ENCODE measurements at places on chromosomes 3 and 15.

- peak; percentile 80 for DNase-seq
These were observed 54.5 kb downstream of the CPN2 start for GRCh38 chr3:194296454-194297263.

DNA sequence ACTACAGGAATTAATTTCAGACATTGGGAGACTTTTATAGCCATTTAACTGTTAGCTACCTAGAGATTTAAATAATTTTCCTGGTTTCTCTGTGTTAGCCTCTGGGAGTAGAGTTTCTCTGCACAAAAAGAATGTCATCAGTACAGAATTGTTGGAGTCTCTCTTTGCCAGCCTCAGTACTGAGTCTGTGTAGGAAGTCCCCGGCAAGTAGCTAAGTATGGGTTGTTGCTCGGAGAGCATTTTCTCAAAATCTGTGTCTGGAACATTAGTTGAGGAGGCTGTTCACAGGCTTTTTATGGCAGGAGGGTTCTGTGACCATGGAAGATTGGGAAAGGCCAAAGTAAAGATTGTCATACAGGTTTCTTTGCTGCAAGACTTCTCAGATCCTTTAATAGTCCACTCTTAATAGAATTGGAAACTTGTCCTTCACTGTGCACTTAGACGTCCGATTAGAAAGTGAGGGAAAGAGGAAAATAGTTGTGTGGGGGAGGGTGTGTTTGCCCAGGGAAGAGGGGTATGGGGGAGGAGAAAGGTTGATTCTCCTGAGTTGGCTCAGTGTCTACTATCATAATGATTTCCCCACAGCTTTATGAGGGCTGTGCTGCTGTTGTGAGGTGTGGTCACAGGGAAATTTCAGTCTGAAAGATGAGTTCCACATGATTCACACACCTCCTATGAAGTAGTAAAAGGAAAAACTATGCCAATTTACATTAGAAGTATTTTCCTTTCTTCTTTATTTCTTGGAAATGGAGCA is 207.1 kb downstream of the PTPRG start:
- no peak for DNase-seq

GRCh38 chr3:124800511-124801258 is 70.4 kb downstream of the UMPS start:
- DNase-seq: no peak

DNA sequence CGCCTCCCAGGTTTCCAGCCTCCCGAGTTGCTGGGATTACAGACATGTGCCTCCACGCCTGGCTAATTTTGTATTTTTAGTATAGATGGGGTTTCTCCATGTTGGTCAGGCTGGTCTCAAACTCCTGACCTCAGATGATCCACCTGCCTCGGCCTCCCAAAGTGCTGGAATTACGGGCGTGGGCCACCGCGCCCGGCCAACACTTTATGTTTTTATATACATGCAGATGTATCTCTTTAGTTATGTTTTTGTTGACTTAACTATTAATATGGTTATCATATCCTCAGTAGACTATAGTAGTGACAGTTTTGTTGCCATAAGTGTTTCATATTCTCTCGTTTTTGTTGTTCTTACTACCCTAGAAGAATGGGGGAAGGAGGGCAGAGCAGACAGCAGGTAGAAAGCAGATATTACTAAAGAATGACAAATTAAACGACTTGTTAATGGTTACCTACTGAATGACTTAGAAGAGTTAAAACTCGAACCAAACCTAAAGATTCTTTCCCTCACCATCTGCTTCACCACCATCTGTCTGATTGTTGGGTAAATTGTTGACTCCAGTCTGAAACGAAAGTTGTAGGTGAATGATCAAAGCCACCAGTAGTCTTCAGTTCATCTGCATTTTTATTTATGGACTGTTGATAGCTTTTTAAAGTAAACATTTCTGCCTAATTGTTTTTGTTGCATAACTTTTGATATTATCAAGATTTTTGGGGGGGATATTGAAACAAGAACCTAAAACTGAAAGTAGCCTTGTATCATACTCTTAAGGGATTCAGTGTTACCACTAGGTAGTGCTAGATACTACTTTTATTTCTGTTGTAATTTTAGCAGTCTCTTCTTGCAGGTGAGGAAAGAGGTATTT is 89.3 kb downstream of the RASA2 start:
- DNase-seq: no peak

DNA sequence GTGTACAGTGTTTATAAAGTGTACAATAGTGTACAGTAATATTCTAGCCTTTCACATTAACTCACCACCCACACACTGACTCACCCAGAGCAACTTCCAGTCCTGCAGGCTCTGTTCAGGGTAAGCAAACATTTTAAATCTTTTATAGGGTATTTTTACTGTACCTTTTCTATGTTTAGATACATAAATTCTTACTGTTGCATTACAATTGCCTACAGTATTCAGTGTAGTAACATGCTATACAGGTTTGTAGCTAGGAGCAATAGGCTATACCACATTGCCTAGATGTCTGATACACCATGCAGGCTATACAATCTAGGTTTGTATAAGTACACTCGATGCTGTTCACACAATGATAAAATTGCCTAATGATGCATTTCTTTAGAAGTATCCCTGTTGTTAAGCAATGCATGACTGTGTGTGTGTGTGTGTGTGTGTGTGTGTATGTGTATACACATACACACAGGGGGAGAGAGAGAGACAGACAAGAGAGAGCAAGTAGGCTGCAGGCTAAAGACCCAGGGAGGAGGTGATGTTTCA is 72.5 kb upstream of the PRR23C start:
- DNase-seq: no peak

- DNase-seq: no peak
These were observed 7.4 kb downstream of the MESD start for GRCh38 chr15:80982205-80982604.

GRCh38 chr15:77633134-77633912 is 611 bp upstream of the LINGO1 start:
- peak; percentile 74 for DNase-seq

GRCh38 chr3:21752749-21753347 is 1.8 kb upstream of the ZNF385D start:
- no peak for DNase-seq

DNA sequence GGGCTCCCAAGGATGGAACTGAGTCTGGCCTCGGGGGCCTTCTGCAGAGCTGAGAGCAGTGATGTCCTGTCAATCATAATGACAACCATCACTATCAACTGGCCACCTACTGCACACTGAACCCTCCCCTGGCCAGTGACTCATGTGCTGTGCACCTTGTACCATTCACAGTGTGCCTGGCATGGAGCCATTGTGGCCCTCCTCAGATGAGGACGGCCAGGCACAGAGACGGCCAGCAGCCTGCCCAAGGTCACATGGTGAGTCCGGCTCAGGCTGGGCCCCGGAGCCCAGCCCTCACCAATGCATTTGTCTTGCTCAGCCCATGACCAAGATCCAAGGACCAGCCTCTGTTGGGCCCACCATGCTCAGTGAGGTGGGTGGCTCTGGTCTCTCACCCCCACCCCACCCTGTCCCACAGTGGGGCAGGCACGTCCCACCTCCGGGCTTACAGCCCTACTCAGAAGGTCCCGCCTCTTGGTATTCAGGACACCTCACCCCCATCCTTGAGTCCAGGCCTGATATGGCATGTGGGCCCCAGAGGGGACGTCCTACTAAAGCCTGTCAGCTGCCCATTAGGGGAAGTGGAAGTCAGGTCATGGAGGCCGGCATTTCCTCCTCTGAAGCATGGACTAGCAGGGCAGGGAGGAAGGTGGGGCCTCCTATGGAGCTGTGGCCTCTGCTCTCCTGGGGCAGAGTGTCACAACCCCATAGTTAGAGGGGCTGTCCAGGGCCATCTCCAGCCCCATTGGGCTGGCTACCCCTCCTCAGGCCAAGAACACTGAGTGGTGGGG is 35.9 kb upstream of the TMEM115 start:
- DNase-seq: no peak

GRCh38 chr3:149507491-149508324 is 33.2 kb downstream of the TM4SF4 start:
- no peak for DNase-seq

GRCh38 chr3:59001675-59002074 is 48.1 kb downstream of the CFAP20DC start:
- DNase-seq: no peak

GRCh38 chr3:43086460-43087165 is 19.3 kb downstream of the POMGNT2 start:
- no peak for DNase-seq

- DNase-seq: no peak
These were observed 221.8 kb upstream of the TPRG1 start for GRCh38 chr3:188949996-188950395.

- DNase-seq: no peak
These were observed 126.2 kb downstream of the ASB7 start for GRCh38 chr15:100728371-100729201.

- DNase-seq: no peak
These were observed 552.3 kb downstream of the NAALADL2 start for GRCh38 chr3:175411405-175411804.

GRCh38 chr3:161289174-161289573 is 68.1 kb downstream of the NMD3 start:
- no peak for DNase-seq

GRCh38 chr3:87780811-87781210 is 278.0 kb downstream of the CGGBP1 start:
- DNase-seq: no peak

- no peak for DNase-seq
These were observed 126.0 kb upstream of the ANKRD28 start for GRCh38 chr3:15923640-15924405.

DNA sequence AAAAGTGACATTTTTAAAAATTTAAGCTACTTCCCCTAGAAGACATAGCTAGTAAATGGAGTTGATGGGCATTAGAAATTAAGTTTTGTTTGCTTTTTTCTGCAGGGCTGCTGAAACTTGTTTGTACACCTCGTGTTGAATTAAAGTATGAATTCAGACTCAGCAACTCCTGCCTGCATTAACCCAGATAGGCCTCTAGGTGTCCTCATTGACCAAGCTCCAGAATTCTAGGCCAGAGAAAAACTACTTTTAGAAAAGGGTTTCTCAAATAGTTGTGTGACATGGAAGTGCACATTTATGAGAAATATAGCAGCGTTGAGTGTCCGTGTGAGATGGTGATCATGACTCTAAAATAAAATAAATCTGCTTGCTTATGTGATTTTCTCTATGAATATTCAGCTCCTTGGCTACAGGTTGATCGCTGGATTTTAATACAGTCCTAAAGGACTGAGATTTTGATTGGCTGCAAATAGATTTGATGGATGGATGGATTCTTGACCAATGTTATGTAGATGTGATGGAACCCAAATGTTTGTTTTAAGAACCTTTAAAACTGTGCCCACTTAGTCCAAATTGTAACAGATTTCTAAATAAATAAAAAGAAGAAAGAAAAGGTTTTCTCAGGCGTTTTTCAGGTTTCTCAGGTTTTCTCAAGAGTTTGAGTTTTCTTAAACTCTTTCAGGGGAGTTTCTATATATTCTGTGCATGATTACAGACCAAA is 39.4 kb upstream of the LMOD3 start:
- peak; percentile 41 for DNase-seq

DNA sequence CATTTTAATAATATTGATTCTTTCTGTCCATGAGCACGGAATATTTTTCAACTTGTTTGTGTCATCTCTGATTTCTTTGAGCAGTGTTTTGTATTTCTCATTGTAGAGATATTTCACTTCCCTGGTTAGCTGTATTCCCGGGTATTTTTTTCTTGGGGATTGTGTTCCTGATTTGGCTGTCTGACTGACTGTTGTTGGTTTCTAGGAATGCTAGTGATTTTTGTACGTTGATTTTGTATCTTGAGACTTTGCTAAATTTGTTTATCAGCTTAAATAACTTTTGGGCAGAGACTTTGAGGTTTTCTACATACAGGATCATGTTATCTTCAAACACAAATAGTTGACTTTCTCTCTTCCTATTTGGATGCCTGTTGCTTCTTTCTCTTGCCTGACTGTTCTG is 418.8 kb upstream of the ALCAM start:
- DNase-seq: no peak

- peak; percentile 39 for DNase-seq
These were observed 216.1 kb downstream of the SLCO3A1 start for GRCh38 chr15:92069308-92070250.

DNA sequence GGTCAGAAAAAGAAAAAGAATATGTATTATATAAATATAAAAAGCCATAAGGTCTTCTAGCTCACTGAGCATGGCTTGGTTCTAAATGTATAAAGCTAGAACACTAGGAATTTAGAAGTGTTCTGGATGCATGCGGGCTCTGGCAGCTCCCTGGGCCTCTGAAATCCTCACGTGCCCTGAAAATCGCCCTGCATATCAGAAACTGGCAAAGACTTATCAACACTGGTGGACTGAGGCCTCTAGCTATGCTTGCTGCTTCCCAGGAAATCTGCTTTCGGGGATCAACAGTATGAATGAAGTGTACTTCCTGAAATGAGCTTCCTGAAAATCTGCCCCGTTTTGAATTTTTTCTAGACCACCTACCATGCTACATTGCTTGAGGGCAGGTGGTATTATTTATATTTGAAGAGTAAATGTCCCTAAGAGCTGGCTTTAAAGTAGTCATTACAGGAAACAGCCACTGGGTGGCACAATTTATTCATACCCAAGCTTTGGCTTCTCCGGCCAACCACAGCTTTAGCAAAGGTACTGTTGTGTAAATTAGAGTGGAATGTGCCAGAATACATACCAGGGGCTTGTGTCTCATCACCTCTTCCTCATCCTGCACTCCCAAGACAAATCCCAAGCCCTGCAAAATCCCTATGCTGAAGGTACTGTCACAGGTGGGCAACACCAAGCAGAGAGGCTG is 17.7 kb downstream of the CRTAP start:
- DNase-seq: peak; percentile 44

DNA sequence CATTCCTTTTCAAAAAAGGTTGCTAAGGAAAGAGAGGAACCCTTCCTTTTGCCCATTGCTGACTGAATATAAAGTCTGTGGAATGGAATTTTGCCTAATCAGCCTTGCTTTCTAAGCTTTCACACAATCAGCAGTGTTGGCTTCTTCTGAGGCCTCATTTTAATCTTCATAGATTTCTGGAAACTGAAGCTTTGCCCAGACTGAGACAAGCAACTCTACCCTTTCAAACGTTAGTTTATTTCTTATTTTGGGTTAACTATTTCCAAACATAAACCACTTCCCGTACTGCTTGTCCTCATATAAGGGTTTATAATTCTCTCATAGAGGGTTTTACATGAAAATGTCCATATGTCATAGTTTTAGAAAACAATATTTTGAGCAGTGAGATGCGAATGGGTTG is 82.9 kb downstream of the NR1D2 start:
- no peak for DNase-seq

DNA sequence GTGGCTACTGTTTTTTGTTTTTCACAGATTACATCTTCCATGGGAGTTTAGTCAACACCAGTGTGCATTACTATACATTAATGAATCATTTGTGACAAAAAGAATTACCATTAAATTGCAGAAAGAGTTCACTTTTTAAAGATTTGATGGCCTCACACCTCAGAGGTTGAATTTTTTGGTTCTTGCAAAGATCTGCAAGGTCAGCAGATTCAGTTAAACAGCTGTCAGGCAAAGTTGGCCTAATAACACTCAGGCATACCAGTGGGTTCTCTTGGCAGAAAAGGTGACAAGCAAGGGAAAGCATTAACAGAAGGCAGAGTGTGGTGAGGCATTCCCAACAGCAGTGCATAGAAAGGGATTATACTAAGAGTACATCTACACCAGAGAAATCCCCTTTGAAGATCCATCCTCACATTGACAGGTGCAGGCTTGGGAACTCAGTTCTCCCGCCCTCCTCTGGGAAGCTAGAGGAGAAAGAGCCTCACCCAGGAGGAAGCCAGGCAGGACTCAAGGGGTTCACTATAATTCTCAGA is 24.3 kb upstream of the PTX3 start:
- no peak for DNase-seq

Data from HCT116 (cell line).